ENCODE measurements at places on chromosomes 6 and 20.

- DNase-seq, result no peak
These were observed 107.8 kb downstream of the COL19A1 start for GRCh38 chr6:69974193-69974592.

DNA sequence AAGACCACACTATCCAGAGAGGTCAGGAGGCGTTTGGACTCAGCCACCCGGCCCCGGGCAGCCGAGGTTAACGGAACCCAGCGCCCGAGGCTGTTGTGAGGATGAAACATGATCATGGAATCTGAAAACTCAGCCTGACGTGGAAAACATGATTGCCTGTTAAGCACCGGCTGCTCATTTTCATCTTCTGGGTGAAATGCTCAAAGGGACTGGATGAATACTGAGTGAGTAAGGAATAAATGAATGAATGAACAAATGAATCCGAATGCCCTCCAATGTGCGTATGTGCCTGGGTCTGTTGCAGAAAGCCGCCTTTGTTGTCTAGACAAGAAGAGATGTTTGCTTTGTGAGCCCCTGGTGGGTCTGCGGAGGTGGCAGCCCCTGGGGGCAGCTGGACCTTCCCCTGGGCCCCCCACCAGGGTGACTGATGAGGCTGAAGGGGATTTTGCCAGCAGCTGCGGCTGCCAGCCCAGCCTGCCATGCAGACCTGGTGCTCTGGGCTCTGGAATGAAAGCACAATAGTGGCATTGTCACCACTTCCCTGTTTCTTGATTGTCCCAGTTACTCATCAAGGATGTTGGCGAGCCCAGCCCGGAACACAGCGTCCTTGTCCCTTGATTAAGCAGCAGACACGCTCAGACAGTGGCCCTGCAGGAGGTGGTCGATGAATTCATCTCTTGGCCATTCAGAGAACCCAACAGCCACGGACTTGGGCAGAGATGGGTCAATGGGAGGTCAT lies 211.1 kb downstream of the ANKRD60 start:
- no peak for DNase-seq

- no peak for DNase-seq
These were observed 368.4 kb upstream of the MAN1A1 start for GRCh38 chr6:119717942-119718341.

- no peak for DNase-seq
These were observed 64.3 kb downstream of the ZFP64 start for GRCh38 chr20:52127309-52127708.

GRCh38 chr6:31525553-31525931 lies 3.2 kb upstream of the MCCD1 start:
- DNase-seq, result no peak

DNA sequence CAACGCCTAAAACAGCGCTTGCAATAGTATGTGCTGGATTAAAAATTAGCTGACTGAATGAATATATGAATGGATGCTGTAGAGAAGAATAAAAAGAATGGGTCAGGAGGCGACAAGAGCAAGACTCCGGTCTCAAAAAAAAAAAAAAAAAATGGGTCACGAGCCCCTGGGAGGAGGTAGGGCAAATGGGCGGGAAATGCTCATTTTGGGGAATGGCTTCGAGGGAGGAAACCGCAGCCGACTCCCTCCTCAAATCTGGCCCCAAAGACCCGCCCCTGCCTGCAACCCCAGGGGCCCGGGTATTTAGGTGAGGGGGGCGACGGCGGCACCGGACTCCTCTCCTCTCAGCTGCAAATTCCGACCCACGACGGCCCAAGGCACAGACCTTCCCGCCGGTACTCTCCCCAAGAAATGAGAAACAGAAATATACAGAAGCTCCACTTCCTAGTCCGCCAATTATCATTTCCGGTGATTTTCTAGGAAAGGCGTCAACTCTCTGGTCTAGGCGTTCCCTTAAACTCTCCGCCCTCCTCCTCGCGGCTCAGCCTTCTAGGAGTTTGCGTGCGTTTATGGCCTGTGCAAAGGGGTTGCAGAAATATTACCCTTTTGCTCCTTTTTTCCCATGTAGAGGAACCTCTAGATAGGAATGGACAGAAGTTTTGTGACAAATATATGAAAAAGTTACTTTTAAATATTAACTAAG lies at the start of gene ZNF311:
Gene ZNF311, minus strand, starts transcription at position 133 of the 703 bp plus-strand sequence. CDS start 1,361 bp downstream, outside the sequence.
- DNase-seq, result peak; percentile 58

DNA sequence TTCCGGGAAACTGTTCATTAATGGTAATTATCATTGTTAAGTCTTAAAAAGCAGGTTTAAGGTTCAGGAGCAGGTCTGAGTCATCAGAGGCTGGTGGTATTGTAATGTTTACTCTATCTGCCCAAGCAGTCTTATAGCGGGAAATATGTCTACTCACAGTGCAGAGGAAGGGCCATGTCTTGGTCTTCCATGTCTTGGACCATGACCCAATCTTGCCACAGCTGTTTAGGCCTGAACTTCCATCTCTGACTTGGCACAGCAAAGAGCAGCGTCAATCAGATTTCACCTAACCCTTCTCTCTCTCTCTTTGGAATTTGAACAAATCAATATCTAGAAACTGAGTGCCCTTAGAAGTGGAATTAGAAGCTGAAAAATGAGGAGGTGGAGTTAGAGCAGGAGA lies 25.8 kb downstream of the SLC2A12 start:
- no peak for DNase-seq

DNA sequence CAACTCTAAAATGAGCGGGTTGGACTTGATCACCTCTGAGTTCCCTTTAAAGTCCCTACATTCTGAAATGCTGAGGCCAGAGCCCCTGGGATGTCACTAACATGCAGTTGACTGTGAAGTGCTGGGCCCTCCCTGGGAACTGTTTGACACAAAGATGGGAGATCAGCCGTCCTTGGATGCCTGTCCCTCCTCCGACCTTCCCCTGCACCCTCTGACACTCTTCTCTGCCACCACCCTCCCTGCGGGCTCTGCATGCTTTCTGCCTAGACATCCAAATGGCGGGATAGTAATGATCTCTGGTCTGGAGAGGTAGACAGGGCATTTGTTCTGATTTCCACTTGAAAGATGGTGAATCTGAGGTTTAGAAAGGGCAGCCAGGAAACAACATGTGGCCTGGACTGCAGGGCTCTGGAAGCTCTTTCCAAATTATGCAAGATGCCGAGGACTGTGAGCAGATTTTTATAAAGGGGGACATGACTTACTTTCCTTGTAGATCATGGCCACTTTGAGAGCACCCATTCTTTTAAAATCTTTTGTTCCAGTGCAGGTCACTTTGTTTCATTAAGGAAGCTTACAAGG lies 113.2 kb downstream of the ZDHHC14 start:
- no peak for DNase-seq

GRCh38 chr20:46176739-46177378 lies 58.7 kb downstream of the CD40 start:
- DNase-seq, result no peak

- DNase-seq, result no peak
These were observed 22.3 kb downstream of the ELOVL5 start for GRCh38 chr6:53326372-53327016.

GRCh38 chr20:36346256-36346655 lies 40.1 kb downstream of the DLGAP4 start:
- no peak for DNase-seq

DNA sequence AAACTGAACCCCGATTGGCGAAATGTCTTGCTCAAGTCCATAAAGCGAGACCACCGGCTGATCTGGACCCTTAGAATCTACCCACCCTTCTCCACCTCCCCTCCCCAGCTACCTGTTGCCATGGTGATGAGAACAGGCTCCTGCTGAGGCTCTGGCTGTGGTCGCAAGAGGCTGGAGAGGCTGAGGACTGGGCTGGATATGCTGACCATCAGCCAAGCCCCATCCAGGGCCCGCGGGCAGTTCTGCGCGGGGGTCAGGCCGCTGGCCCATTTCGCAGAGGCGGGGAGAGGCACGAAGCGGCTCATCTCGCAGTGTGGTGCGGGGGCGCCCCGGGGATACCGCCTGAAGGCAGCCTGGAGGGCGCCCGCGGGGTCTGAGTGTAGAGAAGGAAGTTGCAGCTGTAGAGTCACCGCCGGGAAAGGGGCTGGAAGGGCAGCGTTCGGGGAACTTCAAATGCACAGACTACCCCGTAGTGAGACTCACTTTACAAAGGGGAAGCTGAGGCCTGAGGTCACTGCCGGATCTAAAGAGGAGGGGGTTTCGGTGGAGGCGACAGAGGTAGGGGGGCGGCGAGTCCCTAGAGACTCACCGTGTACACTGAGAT lies 671 bp downstream of the TAPBP start:
- DNase-seq, result peak; percentile 48

DNA sequence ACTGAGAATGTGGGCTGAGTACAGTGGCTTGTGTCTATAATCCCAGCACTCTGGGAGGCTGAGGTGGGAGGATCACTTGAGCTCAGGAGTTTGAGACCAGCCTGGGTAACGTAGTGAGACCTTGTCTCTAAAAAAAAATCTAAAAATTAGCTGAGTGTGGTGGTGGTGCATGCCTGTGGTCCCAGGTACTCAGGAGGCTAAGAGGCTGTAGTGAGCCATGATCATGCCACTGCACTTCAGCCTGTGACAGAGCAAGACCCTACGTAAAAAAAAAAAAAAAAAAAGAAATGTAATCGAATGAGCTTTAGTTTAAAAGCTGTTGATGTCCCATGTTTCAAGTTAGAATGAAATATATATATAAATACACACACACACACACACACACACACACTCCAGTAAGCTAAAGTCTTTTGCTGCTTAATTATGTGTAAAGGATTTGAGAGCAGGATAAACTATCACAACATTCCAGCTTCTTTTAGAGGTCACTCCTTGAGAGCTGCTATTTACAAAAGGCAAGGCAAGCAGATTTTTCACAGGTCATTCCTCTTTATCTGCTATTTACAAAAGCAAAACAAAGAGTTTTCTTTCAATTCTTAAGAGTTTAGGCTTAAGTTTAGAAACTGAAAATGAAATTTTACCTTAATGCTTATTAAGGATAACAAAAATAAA lies 4.7 kb upstream of the MICAL1 start:
- no peak for DNase-seq

DNA sequence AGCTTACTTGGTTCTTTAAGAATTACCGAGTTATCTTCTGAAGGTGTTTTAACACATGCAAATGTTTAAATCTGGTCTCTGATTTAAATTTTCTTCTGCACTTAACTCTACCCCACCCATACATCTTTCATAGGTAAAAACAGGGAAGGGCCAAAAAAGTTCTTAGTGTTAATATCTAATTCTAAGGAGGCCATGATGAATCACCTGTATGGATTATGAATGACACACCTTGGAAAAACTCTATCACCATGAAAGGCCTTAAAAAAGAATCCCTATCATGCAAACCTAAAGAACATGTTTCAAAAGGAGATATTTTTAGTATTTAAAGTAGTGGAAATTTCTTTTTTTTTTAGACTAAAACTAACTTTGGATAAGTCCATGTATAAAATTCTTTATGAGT lies 54.7 kb downstream of the SLX4IP start:
- DNase-seq, result no peak

- DNase-seq, result no peak
These were observed 12.9 kb downstream of the COX7A2 start for GRCh38 chr6:75230484-75231325.

GRCh38 chr6:89554106-89554505 lies 84.4 kb downstream of the LYRM2 start:
- DNase-seq, result no peak

GRCh38 chr6:116363759-116364158 lies 7.0 kb upstream of the DSE start:
- DNase-seq, result no peak

- no peak for DNase-seq
These were observed 174.1 kb downstream of the FARS2 start for GRCh38 chr6:5435449-5435848.

DNA sequence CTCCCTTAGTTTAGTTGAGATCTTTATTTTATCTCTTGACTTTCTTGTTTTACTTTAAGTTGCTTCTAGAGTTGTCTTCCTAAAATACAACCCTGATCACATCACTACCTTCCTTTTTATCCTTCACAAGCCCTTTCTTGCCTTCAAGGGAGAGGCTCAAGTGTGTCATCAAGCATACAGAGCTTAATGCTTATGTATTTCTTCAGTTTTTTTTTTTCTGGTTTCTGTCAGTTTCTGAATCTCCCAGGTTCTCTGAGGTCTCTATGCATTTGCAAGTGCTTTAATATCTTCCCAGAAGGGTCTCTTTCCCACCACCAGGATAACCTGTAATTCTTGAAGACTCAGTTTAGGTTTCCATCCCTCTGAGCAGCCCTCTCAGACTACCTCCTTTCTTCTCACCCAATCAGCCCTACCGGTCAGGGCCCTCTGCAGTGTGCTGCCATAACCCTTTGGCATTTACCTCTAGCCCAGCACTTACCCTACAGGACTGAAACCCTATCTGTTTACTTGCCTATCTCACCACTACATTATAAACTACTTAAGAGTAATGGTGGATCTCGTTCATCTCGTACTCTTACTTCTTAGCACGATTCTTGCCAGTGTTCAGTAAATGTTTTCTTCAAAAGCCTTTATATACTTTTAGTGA lies 36.9 kb downstream of the EYA4 start:
- no peak for DNase-seq

- no peak for DNase-seq
These were observed 98.7 kb downstream of the ERMARD start for GRCh38 chr6:169850154-169850553.

DNA sequence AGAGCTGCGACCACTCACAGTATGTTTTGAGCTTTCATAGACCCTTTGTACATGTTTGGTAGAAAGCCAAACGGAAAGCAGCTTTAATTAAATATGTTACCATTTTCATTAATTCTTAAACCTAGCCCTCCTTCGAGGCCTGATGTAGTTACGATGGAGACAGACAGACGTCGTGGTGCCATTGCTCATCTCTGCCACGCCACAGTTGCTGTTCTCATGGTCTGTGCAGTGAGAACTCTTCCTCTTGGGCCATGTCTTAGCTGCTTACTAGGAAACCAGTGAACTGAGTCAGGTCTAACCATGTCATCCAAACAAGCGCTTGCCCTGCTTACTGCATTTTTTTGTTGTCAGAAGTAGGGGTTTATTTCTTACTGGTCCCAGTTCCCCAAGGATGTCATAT lies 62.8 kb downstream of the SNX9 start:
- no peak for DNase-seq

DNA sequence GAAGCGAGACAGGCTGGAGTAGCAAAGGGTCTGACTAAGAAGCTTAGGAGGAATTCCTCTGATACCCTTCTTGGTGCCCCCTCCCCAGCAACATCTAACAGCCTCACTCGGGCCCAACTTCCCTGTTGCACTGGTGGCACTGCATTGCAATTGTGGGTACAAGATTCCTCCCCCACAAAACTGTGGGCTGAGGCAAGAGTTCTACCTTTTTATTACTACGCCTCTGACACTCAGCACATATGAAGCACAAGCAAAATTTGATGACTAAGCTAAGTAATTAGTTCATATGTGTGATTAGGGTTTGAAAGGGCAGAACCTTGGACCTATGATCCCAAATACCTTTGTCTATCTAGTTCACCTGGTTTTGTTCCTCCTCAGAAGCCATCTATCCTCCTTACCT lies 83.5 kb downstream of the ZHX3 start:
- no peak for DNase-seq
